AG04450 (cell line): ENCODE measurements at places on chromosomes 16 and 17.

- DNase-seq = no peak
These were observed 21.9 kb downstream of the C1QTNF1 start for GRCh38 chr17:79045842-79046196.

- no peak for DNase-seq
These were observed 11.5 kb upstream of the C17orf113 start for GRCh38 chr17:42061646-42062487.

- no peak for DNase-seq
These were observed 73.9 kb downstream of the ZDHHC7 start for GRCh38 chr16:84937196-84938005.

- DNase-seq = no peak
These were observed 36.3 kb downstream of the PITPNC1 start for GRCh38 chr17:67413388-67413787.

DNA sequence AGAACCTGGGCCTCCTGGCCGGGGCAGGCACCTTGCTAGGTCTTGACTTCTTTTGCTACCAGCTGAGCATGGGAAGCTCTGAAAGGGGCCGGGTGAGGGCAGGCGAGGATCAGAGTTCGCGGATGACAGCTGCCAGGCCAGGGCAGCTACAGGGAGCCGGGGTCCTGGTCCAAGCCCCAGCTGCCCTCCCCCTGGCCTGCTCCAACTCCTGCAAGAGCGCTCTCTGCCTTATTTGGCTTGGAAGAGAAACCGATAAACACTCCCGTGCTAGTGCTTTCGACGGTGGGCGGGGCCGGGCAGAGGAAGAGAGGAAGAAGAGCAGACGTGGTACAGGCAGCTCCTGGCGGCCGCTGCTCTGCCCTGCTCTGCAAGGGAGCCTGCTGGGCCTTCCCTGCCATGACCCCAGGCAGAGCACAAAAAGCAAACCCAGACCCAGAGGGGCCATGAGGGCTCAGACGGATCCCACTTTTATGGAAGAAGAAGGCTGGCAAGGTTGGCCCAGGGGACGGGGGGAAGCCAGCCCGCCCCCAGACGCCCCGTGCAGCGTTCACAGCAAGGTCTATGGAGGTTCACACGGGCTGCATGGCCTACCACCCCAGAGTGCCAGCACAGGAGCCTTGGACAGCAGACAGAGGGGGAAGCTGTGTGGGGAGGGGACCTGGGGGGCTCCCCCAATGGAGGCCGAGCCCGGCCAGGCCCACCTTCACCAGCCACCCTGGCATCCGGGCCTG is 25.6 kb downstream of the PIEZO1 start:
- DNase-seq = no peak

- peak; percentile 18 for DNase-seq
These were observed 17.6 kb downstream of the DUS2 start for GRCh38 chr16:68040506-68041288.
